Stimulated activated CD4-positive, alpha-beta T cell treated with anti-CD3 and anti-CD28 coated beads, Interleukin-12 subunit alpha, Interleukin-12 subunit beta, amount 100 ng/mL, for 24 hours (primary cell): ENCODE measurements at places on chromosomes 4 and X.

GRCh38 chr4:1363513-1363912 is 16.5 kb downstream of the UVSSA start:
- no peak for DNase-seq

DNA sequence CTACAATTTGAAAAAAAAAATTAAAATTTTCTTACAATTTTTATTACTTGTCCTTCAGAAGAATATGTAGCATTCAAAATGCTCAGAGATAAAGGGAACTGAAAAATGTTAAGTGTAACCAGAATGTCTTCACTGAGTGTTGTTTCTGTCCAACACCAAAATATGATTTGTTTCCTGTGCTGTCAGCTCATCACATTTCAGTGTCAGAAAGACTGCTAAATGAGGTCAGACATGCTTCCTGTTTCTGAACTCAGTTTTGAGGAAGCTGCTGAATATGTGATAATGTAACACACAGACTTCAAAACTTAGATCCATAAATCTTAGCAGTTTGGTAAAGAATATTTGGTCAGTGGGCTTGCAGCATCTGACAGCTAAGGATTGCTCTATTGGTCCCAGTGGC is 1849.7 kb downstream of the PCDH7 start:
- DNase-seq: no peak

- peak; percentile 41 for DNase-seq
Measured at GRCh38 chr4:88158489-88159228, at the start of gene ABCG2. Gene ABCG2, minus strand, starts transcription at chr4:88158639. Its CDS starts 18,644 bp downstream, at chr4:88139995.

- no peak for DNase-seq
Measured at GRCh38 chr4:126405369-126405982, 1090.7 kb downstream of the FAT4 start.

GRCh38 chr4:122003335-122003734 is 51.5 kb upstream of the TRPC3 start:
- DNase-seq: peak; percentile 4

DNA sequence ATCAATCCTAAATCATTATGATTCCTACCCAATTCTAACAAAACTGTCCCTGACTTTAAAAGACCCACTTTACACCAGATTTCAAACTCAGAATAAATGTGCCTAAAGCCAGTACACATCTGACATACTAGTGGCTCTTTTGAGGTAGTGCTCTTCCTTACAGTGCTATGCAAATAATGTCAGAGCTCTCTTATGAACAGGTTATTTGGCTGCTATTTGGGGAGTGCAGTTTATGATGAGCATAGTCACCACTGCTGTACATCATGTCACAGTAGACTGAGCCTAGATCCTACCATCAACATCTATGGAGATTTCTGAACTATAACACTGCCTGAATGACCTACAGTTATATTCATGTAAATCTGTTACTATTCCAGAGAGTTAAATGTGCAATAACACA is 50.4 kb upstream of the PAGE5 start:
- no peak for DNase-seq

DNA sequence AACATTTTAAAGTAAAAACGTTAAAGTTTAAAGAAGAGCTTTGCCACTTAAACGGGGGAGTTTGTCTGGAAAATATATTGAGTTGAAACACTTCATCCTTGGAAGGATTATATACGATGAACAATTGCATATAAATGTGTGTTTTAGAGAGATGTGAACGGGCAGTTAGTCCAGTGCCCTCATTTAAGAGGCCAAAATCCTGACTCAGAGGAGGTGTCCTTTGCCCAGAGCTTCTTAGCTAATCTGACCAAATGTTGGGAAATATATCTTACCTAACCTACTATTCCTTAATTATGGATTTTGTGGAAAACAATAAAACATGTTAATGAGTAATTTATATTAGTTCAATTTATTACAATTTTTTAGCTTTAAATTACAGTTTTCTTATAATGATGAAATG is 327.2 kb upstream of the DIPK2B start:
- DNase-seq: no peak

GRCh38 chrX:124216396-124217115 is 115.9 kb upstream of the TEX13D start:
- no peak for DNase-seq

DNA sequence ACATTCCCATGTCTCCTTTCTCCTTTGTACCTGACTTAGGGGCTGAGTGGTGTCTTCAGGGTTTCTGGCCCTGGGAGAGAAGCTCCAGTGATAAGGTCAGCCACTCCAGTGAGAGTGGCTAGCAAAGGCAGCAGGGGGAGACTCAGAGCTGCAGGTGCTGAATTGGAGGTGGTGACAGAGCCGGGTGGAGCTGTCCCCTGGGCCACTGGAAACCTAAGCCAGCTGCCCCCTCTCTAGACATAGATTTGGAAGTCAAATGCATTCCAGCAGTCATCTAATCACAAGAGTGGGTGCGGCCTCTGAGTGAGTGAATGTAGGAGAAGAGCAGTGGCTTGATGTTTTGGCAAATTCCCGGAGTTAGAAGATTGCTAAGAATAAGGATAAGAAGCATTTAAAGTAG is 28.5 kb downstream of the TRIM2 start:
- DNase-seq: no peak

GRCh38 chr4:69527924-69528323 is 32.2 kb upstream of the UGT2B4 start:
- DNase-seq: no peak

GRCh38 chr4:40953283-40954087 is 203.7 kb downstream of the NSUN7 start:
- DNase-seq: no peak

GRCh38 chrX:131577413-131577812 is 33.5 kb downstream of the OR13H1 start:
- no peak for DNase-seq
